ENCODE measurements at places on chromosomes 5 and 9. TPM values are rescaled to one million over a fixed set of nuclear protein-coding genes. Genes with fewer than 3 reads are reported as not detected.

PCDHB12 gene
- polyA plus RNA-seq = not detected

PDE6A gene
- 0.05 TPM for polyA plus RNA-seq

PHF2 gene
- polyA plus RNA-seq = 1.6 TPM

FGF18 gene
- polyA plus RNA-seq = not detected

PHF24 gene
- 0.06 TPM for polyA plus RNA-seq

LHX2 gene
- polyA plus RNA-seq = not detected

TMEM174 gene
- not detected for polyA plus RNA-seq

ADCY2 gene
- not detected for polyA plus RNA-seq

SKP1 gene
- 875 TPM for polyA plus RNA-seq

LAMC3 gene
- polyA plus RNA-seq = not detected

CMBL gene
- not detected for polyA plus RNA-seq

GADD45G gene
- 1.1 TPM for polyA plus RNA-seq

KCNN2 gene
- not detected for polyA plus RNA-seq

ZNG1F gene
- polyA plus RNA-seq = 6.3 TPM

PLPP7 gene
- polyA plus RNA-seq = 1.7 TPM

SLC46A2 gene
- not detected for polyA plus RNA-seq

SERF1A gene
- polyA plus RNA-seq = 2.2 TPM

STPG3 gene
- polyA plus RNA-seq = not detected

CCDC112 gene
- 10.8 TPM for polyA plus RNA-seq

PPP3R2 gene
- polyA plus RNA-seq = not detected

KCNMB1 gene
- polyA plus RNA-seq = not detected

DMRTA1 gene
- not detected for polyA plus RNA-seq

CTSV gene
- not detected for polyA plus RNA-seq

PTAR1 gene
- polyA plus RNA-seq = 10.3 TPM

IL17B gene
- not detected for polyA plus RNA-seq

FBP2 gene
- not detected for polyA plus RNA-seq

Measured in IgD-negative memory B cell (primary cell).